CD4-positive, alpha-beta T cell treated with Interleukin-21 for 1 hour (primary cell): ENCODE measurements at places on chromosomes 13 and 19.

DNA sequence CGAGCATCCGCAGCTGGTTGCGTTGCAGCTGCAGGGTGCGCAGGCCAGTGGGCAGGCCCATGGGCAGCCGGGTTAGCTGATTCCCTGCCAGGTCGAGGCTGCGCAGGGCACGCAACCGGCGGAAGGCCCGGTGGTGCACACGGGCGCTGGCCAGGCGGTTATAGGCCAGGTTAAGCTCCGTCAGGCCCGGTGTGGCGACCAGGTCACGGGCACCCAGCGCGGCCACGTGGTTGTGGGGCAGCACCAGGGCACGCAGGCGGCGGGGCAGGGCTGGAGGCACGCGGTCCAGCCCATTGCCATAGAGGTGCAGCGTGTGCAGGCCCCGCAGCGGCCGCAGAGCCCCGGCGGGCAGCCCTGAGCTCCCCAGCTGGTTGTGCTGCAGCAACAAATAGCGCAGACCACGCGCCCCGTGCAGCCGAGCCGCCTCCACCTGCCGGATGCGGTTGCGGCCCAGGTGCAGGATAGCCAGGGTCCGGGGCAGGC lies 5.3 kb downstream of the PODNL1 start:
- no peak for DNase-seq

DNA sequence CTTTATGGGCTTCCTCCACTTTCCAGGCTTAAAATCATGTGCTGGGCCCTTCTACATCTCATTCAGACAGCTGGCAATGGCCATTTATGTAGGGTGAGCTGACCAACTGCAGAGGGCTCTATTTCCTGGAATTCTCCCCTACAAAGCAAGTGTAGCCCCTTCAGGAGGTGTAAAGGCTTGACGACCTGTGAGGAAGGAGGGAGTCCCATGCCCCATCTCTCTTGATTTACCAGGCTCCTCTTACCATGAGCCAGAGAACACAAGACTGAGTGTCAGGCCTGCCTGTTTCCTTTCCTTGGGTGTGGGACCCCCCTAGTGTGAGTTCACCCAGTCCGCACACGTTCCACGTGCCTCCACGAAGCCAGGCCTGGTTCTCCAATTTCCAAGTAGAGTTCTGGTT lies 16.6 kb downstream of the ZNF536 start:
- no peak for DNase-seq

GRCh38 chr19:11551603-11552235 lies 7.3 kb downstream of the ELOF1 start:
- DNase-seq = no peak

DNA sequence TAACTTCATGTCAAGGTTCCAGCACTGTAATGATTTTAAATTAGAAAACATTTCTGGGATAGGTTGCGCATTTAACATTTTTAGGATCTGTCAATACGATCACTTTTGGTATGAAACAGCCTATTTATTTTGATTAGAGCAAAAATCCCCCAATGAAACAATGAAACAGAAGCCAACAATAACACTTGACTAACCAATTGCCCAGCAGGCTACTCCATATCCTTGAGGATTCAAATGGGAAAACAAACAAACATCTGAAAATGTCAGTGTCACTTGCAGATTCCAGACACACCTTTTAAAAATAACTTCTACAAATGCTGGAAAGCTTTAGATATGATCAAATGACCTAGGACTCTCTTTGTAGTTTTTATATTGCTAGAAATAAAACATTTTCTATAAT lies 1412.5 kb upstream of the PRR20A start:
- DNase-seq = no peak

DNA sequence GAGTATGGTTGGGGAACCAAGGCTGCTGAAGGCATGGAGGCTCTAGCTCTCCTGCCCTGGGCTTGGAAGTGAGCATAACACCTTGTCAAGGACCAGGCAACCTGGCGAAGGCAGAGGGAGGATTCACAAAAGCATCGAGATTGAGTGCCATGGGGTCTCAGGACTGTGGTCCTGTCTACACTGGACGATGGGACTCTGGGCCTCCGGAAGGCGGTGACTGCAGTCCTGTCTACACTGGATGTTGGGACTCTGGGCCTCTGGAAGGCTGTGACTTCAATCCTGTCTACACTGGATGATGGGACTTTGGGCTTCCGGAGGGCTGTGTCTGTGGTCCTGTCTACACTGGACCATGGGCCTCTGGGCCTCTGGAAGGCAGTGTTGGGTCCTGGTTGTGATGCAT lies 290.4 kb downstream of the TEX29 start:
- no peak for DNase-seq

DNA sequence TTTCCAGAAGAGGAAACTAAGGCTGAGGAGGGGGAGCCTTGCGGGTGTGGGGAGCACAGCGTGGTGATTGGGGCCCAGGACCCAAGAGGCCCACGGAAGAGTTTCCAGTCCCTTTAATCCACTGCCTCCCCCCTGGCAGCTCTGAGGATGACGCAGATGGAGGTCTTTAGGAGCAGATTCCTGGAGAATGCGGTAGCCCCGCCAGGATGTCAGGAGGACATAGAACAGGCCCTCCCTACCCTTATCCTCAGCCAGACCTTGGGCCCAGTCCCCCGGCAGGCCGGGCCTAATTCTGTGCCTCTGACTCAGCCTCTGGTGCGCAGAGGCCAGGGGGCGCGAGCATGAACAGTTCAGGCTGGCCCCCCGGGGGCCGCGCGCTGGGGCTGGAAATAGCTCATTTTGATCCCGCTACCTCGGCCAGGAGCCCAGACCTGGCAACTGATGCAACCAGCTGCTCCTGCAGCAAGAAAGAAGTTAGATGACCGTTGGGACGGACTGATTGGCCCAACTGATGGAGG lies 461 bp upstream of the HSPB6 start:
- DNase-seq = no peak
